NCI-H187 (cell line): ENCODE measurements at places on chromosomes 4 and X.

DNA sequence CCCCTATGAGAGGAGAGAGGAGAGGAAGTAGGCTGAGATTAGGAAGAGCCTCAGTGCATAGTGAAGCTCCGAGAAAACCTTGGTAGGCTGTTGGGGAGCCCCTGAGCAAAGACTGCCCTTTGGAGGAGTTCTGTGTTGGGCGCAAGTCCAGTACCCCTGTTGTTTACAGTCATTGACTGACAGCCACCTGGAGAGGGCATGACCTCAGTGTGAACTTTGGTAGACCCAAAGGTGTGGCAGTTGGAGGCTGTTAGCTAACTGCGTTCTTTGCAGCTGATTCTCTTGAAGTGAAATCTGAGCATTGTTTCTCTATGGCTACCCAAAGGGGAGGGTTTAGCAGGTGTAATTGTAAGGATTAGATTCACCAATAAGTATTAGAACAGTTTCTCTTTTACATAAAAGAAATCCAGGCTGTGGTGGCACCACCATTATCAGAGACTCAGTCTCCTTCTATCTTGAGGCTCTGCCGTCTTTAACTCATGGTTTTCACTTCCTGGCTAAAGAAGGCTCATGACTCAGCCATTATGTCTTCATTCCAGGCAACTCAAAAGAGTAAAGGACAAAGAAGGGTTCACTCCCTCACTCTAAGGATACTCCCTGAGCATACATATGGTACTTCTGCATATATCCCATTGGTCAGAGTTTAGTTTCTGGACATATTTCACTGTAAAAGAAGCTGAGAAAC is 33.4 kb downstream of the ANXA3 start:
- no peak for DNase-seq

- DNase-seq, result peak; percentile 59
Measured at GRCh38 chr4:37603070-37603468, 83.1 kb downstream of the RELL1 start.

GRCh38 chr4:76459291-76459723 is 24.3 kb downstream of the SHROOM3 start:
- no peak for DNase-seq

GRCh38 chr4:155966171-155966570 is 12.5 kb upstream of the CTSO start:
- DNase-seq, result no peak

DNA sequence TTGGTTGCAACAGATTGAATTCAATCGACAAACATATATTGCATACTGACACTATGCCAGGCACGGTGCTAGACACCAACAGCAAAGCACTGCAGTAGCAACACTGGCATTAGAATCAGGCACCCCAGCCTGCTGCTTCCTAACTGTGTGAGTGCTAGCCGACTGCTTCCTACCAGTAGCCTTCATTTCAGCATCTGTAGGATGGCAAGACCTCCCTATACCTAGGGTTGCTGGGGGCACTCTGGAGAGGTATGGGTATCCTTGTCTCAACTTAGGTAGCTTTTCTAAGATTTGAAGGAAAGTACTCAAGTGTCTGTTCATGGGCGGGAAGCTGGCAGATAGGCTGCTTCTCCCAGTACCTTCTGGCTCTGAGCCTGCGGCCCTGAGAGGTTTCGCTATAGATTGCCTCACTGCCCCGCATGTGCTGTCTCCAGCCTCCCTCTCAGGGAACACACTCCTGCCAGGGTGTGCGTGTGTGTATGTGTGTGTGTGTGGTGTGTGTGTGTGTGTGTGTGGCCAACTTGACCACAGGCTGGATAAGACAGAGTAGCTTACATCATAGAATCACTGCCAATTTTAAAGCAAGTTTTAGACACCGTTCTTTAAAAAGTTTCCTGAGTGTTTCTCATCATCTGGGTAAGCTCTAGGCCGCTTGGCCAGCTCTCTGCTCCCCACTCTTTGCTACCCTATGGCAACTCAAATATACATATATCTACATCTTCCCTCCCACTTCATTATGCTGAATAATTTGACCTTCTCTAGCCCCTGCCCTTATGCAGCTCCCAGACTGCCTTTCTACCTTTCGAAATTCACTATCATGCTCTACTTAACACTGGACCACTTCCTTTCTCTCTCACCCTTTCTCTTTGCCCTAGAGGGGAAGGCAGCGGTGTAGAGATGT is 97.0 kb upstream of the PJA1 start:
- DNase-seq, result no peak

DNA sequence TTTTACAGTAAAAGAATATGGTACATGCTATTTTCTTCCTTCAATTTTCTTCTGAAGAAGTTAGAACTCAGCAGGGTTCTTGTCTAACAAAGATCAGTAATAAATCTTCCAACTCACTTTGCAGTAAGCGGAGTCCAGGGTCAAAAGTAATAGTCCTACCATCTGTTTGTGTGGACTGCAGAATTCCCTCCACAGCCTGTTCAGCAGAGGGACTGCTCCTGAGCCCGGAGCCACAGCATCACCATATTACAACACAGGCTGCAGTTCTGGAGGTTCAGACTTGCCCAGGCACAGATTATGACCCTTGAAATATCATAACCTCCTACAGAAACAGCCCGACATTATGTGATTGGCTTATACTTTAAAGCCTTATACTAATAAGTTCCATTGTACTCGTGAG is 10.3 kb downstream of the FHDC1 start:
- DNase-seq, result no peak

DNA sequence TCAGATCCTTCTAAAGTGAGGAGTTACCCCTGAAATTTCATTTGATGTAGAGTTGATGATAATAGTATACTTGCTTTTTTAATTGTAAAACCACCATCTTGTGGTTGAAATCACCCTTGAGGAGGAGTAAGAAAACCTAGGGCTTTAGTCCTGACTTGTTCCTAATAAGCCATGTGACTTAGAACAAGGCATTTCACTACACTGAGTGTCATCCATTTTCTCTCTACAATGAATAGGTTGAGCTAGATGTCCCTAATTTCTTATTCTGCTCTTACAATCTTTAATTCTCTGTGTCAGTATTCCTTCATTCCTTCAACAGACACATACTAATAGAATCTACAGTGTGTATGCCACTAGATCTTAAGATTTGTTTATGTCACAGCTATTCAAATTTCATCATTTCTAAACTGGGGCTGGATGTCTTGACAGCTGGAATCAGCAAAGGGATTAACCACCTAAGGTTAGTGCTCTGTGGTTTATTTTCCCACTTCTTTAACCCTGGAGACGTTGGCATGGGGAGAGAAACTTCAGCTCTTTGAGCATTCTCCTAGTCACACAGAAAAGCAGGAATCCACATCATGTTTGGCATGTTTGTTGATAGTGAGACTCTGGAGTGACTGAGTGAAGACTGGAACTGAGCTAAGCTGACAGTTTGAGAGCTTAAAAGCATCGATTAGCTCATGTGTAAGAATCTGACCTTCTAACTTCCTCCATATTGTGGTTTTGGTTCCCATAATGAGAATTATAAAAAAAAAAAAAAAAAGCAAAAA is 246.3 kb downstream of the NDST4 start:
- DNase-seq, result no peak
